ENCODE measurements at places on chromosomes 16 and 17.

GRCh38 chr17:79977708-79978547 lies 57.7 kb downstream of the TBC1D16 start:
- no peak for DNase-seq

DNA sequence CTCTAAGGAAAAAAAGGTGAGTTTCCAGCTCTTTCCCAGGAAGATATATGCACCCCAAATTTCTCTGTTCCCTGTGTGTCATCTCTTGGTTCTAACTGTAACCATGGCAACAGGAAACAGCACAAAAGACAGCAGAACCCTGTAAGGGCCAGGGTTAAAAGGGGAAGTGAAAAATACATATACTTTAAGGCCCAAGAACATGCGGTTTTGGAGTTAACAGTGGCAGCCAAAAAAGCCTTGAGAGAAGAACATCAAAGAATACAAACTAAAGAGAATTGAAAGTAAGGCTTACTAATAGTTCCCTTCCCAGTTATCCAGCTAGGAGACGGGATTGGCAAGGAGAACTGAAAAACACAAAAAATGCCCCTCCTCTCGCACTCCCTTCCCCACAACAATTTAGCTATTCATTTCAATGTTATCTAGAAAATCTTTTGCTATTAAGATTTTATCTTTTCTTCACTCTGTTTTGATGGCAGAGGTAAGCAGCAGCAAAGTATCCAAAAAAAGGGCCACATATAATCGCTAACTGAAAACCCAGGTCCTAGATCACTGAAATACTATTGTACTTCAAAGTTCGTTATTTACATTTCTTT lies 1.5 kb downstream of the SPOP start:
- no peak for DNase-seq

DNA sequence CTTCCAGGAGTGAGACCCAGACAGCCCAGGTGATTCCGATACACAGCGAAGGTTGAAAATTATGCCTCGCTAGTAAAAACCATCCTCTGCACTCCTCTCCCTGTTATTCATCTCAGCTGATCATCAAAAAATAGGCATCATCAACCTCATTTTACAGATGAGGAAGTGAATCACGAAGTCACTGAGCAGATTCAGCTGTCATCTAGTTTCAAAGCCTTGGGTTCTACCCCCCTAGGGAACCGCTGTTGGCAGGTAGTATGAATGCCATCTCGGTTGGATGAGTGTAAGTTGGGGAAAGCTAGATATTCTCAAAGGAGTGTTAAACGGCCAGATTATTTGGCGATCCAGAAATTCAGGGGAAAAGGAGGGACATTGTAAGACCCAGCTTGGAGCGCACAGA lies 2.0 kb downstream of the CRYM start:
- no peak for DNase-seq

DNA sequence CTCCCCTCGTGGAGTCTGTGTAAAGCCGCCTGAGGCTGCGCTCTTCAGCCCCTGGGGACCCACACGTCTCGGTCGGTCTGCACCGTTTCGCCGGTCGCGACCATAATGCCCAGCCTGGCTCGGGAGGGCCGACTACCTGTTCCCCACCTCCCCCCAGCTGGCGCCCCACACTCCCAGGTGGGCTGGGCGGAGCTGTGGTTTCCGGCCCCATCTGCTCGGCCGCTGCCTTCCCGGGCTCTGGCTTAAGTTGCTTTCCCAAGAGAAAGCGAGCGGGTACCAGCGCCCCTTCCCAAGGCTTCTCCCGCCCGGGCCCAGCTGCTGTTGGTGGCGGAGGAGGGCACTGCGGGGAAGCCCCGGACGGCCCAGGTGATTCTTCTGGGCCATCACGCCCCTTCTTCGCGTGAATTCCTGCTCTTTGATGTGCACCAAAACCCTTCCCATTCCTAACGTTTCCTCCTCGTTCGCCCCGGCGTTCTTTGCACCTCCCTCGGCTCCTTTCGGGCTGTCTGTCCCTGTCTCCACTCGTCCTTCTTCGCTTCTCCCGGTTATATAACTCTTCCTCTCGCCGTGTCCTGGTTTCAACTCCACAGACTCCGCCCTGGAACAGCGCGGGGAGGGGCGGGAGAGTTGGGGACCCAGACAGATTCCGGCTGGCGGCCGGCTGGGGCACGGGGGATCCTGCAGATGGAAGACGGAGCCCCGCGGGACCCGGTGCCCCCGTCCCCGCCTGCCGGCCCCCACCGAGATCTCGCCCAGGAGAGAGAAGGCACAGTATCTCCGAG lies 2.0 kb downstream of the KDM6B start:
- DNase-seq = no peak

DNA sequence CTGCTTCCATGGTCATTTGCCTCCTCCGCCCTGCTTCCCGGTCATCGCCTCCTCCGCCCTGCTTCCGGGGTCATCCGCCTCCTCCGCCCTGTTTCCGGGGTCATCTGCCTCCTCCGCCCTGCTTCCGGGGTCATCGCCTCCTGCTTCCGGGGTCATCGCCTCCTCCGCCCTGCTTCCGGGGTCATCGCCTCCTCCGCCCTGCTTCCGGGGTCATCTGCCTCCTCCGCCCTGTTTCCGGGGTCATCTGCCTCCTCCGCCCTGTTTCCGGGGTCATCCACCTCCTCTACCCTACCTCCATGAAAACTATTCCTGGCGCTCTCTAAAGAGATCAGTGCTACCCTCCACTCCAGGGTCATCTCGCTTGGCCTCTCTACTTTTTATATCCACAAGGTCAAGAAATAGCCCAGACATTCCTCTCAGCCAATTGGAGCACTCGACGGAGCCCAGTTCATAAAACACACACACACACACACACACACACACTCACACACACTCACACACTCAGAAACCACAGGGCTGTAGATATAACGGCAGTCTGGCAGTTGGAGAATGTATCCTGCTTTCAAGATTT lies 44.8 kb downstream of the TRARG1 start:
- DNase-seq = no peak

Data from NCI-H1105 treated with DMSO at 0.1 percent for 48 hours (cell line).